A549 (cell line): ENCODE measurements at places on chromosomes 1 and 21.

GRCh38 chr1:17601643-17602382 lies 62.3 kb downstream of the ARHGEF10L start:
- no peak for DNase-seq

DNA sequence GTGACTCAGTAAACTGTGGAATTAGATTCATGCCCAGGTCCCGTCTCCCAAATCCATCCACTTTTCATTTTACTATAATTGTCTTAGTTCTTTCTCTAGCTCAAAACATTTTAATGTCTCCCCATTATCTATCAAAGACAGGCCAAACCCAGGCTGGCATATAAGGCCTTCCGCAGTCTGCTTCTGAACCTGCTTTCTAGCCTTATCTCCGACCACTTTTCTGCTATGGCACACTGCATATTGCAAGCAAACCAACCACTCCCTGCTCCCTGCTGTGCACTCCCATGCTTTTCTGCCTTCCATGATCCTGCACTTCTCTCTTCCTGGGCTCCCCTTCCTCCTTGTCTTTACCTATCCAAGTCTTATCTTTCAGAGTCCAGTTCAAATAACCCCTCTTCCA lies 17.3 kb upstream of the PIGM start:
- no peak for DNase-seq

- no peak for DNase-seq
These were observed 36.7 kb downstream of the PARP1 start for GRCh38 chr1:226371027-226371694.

DNA sequence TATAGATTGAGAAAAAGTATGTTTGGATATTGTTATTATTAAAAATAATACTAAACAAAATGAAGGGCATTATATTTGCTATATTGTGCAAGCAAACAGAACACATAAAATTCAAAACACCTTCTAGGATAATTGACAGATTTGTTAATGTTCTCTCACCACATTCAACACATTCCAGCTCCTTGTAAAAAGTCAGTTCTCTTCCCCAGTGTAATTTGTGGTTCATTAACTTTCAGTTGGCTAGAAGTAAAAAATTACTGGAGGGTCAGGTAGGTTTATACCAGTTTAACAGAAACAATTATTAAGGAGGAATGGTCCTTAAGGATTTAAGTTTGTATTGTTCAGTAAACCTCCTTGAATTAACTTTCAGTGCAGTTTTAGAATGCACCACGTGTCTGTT lies 1235.3 kb upstream of the ADGRL2 start:
- no peak for DNase-seq

DNA sequence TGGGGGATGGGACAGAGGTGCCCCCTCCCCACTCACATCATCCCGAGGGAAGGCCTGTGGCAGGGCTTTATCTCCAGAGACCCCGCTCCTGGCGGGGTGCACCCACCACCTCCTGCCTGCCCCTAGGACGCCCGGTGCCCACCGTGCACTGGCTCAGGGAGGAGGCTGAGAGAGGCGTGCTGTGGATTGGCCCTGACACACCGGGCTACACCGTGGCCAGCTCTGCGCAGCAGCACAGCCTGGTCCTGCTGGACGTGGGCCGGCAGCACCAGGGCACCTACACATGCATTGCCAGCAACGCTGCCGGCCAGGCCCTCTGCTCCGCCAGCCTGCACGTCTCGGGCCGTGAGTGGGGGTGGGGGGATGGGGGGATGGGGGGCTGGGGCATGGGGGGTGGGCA lies 71.7 kb downstream of the TRIM11 start:
- DNase-seq: no peak

DNA sequence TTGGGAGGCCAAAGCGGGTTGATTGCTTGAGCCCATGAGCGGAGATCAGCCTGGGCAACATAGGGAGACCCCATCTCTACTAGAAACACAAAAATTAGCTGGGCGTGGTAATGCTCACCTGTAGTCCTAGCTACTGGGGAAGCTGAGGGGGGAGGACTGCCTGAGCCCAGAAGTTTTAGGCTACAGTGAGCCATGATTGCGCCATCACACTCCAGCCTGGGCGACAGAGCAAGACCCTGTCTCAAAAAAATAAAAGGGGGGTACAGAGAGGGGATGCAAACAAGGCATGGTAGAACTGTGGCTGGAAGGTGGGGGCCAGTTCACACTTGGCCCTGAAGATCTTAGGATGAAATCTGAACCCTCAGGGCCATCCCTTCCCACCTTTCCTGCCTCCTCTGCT lies 1.2 kb upstream of the C1orf210 start:
- no peak for DNase-seq

DNA sequence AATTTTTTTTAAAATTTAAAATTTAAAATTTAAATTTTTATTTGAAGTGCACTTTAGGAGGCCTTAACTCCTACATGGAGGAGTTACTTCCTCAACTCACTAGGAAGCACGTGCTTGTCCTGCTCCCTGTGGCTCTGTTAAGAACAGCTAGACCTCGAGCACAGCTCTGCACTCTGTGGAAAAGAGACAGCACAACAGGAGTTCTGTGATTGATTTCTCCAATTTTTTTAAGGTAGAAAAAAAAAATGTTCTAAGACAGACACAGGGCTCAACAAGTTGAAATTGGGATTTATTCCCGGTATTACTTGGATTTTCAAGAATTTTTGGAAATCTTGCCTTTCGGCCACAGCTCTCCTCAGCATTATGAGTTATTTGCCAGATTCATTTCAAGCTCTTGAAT lies 356.6 kb upstream of the LYPLAL1 start:
- no peak for DNase-seq

- DNase-seq: no peak
These were observed 34.5 kb upstream of the RALGPS2 start for GRCh38 chr1:178690496-178690895.

DNA sequence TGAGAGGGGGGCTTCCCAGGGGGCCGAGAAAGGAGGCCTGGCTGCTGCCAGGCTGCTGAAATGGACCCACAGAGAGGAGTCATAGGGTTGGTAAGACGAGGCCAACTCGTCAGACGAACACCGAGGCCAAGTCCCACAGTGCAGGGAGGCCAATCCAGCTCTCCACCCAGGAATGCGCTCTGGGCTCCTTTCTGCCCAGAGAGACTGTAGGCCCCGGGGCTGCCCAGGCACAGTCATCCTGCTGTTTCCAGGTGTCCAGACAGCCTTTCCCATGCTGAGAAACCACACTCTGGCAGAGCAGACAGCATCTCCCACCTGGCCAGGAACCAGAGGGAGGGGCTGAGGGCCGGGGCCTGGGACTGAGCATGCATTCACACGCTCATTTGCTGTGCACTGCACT lies 26.7 kb upstream of the RSPO1 start:
- no peak for DNase-seq

DNA sequence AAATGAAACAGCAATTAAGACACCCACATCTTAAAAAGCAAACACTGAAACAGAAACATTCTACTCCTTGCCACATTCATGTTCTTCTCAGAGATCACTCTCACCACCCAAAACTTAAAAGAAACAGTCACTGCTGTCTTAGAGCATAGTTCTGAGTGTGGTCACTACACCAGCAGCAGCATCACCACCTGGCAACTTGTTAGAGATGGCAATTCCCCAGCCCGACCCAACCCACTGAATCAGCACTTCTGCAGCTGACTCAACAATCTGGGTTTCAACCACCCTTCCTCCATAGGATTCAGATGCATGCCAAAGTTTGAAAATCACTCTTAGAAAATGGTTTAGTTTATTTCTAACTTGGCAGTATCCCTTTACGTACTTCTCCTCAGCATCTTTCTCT lies 126.1 kb downstream of the CDC42BPA start:
- DNase-seq: no peak

GRCh38 chr1:2300004-2300771 lies 72.1 kb downstream of the SKI start:
- no peak for DNase-seq

- no peak for DNase-seq
These were observed 6.0 kb downstream of the FTCD start for GRCh38 chr21:46149205-46149901.

DNA sequence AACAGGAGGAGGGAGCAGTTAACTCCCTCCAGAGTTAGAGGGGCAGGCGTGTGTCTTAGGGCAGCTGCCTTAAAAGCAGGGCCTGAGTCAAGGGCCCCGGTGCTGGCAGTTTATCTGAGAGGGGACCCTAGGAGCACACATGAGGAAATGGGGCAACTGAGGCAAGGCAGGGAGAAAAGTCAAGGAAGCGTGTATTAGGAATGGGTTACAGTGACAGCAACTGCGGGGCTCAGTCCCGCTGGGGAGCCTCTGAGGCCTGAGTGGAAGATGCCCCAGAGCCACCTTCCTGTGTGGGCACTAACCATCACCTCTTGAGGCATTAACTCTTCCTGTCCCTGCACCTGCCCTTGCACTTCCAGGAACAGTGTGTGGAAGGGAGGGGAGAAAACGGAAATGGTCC lies 276.3 kb downstream of the MATN1 start:
- DNase-seq: no peak

- no peak for DNase-seq
These were observed 8.3 kb upstream of the KCNAB2 start for GRCh38 chr1:6037338-6037762.

DNA sequence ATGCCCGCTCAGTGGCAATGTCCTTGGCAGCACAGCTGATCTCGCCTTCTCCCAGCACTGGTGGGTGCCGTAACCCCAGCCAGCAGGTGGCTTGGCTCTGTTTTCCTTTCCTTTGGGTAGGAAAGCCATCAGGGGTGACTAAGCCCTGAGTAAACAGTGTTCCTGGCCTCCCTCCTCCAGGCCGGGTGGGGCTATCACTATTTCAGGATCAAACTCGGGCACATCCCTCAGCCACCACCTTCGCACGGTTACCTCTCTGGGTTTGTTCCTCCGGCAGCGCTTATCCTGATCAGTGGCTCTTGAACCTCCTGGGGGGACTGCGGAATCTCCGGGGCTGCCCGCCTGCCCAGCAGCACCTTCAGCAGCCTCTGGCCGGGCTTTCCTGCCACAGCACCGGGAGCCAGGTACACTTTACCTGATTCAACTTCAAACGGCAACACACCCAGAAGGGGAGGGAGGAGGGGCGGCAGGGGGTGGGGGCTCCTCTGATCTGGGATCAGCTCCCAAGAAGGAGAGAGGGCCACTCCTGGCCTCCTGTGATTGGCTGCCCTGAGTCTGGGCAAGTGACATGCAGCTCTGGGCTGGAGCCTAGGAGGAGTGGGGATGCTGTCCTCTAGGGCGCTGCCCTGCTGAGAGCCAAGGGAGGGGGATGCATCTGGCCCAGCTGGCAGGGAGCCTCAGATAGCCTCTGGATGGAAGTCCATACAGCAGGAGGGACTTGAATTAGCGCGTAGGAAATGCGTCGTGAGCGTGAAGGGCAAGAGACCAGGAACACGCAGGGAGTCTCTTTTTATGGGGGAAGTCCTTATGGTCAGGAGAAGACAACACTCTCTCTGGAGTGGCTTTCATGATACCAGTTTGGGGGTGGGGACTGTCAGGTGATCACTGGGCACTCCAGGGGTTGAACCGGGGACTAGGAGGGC lies at the start of gene ASCL5:
ASCL5 (minus strand) TSS at position 353 of the 923 bp plus-strand sequence. CDS start 11,812 bp downstream, outside the sequence.
- peak; percentile 84 for DNase-seq

- DNase-seq: no peak
These were observed 238.1 kb downstream of the KAZN start for GRCh38 chr1:14836426-14837140.

GRCh38 chr1:200526709-200527612 lies 93.6 kb downstream of the KIF14 start:
- no peak for DNase-seq
